ENCODE measurements at places on chromosomes 7 and 10.
A peak's percentile ranks its signal among the peaks of the same experiment; 100 is the strongest.

DNA sequence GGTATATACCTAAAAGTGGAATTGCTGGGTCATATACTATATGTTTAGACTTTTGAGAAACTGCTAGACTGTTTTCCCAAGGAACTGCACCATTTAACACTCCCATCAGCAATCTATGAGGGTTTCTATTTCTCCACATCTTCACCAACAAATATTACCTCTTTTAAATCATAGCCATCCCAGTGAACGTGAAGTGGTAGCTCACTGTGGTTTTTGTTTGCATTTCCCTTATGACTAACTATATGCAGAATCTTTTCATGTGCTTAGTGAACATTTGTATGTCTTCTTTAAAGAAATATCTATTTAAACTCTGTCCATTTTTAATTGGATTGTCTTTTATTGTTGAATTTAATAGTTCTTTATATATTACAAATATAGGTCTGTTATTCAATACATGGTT lies 115.8 kb upstream of the SEC61G start:
- DNase-seq: no peak

- no peak for DNase-seq
These were observed 293.6 kb downstream of the SUGCT start for GRCh38 chr7:40428421-40428820.

- peak; percentile 53 for DNase-seq
These were observed 254.6 kb downstream of the PTEN start for GRCh38 chr10:88117869-88118632.

DNA sequence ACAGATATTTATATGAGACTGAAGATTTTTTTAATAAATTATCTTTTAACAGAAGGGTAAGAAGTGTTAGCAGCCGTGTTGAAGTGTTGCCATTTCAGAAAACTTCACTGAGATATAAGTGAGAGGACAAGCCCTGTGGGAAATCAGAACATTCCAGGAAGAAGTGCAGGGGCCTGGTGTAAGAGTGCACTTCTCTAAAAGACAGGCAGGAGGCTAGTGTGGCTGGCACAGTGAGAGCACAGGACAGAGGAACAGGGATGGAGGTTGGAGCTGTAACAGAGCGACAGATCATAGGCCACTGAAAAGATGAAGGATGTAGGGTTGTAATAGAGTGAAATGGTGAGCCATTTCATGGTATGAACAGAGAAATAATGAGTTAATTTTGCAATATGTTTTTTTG lies 608.9 kb downstream of the SORCS1 start:
- DNase-seq: peak; percentile 39

DNA sequence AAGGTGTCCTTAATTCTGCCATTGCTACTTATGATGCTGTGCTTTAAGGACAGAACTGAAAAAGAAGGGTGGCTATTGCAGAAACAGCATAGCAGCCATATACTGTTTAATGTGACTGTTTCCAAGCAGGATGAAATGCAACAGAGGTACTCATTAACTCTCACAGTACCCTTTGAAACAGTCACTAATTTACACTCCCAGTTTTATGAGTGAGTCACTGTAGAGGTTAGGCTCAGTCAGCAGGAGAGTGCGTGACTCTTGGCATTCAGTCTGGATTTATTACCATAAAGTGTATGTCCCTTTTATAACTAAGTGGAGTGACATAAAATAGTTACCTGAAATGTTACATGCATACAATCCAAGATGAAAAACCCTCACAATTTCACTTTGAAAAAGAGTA lies 27.7 kb downstream of the ALDH18A1 start:
- no peak for DNase-seq

DNA sequence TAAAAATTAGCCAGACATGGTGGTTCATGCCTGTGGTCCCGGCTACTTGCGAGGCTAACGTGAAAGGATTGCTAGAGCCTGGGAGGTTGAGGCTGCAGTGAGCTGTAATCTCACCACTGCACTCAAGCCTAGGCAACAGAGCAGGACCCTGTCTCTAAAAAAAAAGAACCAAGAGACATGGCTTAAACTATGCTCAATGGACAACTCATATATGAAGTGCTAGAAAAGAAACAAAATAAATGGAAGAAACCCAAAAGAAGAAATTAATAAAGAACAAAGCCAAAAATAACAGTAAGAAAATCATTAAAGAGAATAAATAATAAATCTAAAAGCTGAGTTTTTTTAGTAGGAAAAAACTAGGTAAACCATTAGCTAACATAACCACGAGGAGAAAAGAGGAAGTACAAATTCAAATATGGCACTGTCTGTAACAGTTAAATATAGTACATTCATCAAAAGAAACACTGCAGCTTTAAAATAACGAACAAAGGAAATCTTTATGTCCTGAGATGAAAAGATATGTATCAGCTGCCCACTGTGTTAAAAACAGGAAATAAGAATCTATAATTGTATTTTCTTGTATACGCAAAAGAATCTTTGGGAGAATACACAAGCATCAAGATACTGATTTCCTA lies 48.7 kb downstream of the UPF2 start:
- no peak for DNase-seq

GRCh38 chr10:1402016-1402770 lies 335.1 kb downstream of the ADARB2 start:
- no peak for DNase-seq

DNA sequence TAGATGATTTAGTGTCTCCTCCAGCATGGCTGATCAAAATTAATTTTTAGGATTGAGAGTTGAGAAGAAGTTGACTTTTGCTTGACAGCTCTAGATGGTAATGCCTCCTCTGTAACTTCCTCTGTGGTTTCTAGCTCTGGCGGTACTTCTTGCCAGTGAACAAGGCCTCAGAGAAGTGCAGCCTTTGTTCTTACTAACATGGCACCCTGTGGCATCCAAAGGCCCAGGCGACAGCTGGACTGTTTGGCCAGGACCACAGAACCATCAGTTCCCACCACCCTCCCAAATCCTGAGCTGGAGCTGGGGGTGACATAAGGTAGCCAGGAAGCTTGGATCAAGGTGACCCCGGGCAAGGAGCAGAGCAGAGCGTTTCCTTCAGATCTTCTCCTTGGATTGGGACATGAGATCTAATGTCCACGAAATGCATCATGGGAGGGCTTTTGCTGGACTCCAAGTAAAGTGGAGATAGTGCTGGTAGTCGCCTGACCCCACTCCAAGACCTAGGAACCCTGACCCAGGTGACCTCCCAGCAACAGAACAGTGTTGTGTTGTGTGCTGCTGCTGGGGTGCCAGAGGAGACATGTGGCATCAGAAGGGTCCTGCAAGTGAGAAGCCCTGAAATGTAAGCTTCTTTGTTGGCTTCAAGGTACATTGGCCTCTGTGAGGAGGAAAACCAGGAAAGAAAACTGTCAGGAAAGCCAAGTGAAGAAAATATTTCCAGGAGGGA lies 41.8 kb downstream of the APBB1IP start:
- no peak for DNase-seq

GRCh38 chr7:157481389-157481788 lies 144.6 kb downstream of the DNAJB6 start:
- no peak for DNase-seq

DNA sequence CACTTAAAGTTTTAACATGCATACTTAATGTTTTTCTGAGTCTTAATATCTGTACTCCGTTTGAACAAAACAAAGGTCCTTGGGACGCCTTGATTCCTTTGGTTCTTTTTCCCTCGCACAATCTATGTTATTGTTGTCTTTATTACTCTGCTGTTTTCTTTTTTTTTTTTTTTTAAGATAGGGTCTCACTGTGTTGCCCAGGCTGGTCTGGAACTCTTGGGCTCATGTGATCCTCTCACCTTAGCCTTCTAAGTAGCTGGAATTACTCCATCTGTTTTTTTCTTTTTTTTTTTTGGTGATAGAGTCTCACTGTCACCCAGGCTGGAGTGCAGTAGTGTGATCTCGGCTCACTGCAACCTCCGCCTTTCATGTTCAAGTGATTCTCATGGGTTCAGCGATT lies 13.2 kb downstream of the MLLT10 start:
- no peak for DNase-seq

GRCh38 chr7:14635955-14636354 lies 266.6 kb downstream of the DGKB start:
- no peak for DNase-seq

DNA sequence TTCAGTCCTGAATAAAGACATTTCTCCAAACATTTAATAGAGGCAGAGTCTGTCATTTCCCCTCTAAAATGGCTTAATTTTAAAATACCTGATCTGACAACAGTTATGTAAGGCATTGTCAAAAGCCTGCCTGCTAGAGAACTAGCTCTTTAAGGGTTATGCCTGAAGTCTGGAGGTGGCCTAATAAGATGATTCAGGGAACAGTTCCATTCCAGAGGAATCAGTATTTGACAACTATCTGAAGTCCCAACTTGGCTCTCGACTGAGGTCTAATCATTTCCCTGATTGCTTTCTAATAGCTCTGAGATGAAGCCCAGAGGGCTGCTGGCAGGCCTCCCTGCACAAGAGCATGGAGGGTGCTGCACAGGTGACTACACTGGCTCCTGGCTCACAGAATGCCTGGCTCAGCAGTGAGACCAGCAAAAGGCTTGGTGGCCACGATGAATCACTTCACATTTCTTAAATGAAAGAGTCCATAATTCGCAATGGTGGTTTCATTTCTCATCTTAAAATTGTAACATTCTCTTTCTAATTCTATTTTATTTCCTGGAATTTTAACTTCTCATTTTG lies 509.6 kb upstream of the POM121L12 start:
- DNase-seq: no peak

GRCh38 chr10:131790021-131790420 lies 110.8 kb upstream of the PPP2R2D start:
- DNase-seq: no peak

GRCh38 chr10:9262770-9263169 lies 1208.3 kb downstream of the GATA3 start:
- DNase-seq: no peak

DNA sequence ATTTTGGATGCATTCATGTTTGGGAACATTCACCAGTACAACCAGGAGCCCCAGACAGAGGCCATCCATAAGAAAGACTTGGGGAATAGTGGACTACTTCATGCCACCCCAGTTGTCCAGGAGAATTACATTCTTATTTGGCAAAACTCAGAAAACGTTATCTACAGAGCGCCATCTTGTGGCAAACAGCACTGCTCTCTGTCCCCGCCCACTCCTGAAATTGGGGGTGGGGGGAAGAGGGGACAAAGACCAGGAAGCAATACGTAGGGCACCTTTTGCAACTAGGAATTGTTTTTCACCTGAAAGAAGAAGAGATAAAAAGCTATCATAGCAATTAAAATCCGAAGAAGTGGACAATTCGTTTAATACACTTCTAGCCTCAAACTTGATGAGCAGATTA lies 134.6 kb upstream of the MGMT start:
- DNase-seq: peak; percentile 90

DNA sequence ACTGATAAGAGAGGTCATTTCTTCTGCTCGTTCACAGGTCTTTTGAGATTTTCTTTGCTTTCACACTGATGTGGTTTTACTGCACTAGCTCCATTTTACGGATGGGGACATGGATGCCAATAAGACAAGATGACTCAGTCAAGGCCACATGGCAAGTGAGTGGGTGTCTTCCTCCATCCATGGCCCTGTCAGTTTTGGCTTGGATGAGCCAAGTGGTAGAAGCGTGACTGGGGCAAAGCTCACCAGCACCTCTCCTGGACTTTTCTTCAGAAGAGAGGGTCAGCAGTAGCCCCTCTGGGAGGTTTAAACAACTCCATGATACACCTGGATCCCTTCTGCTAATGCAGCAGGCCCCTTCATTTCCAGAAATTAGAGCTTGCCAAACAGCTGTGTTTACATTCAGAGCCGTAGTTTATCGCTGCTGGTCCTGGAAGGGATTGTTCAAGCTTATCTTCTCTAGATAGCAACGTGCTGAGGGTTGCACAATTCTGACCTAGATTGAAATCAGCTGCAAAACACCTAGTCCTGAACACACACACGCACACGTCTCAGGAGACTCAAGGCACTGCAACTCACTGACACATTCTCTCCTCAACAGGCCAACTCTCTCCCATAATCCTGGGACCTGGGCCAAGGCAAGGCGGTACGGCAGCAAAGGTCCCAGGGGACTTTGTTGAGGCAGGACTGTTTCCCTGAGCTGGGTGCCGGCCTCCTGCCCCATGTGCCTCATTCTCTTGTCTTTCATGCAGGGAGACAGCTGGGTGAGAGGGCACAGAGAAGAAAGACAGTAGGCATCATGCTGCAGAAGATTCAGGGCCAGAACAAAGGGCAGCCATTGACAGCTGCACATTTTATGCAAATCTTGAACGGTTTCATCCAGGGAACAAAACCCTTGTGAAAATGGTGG lies 14.2 kb upstream of the PDCD4 start:
- DNase-seq: no peak

- no peak for DNase-seq
These were observed 515 bp upstream of the SLC4A2 start for GRCh38 chr7:151058781-151059366.

GRCh38 chr10:70582793-70583668 lies 19.5 kb downstream of the PRF1 start:
- no peak for DNase-seq

GRCh38 chr7:92753614-92754013 lies 82.8 kb downstream of the CDK6 start:
- DNase-seq: no peak

GRCh38 chr10:86958116-86958900 lies at the start of gene SNCG:
Gene SNCG, plus strand, starts transcription at chr10:86958599. Its CDS starts 99 bp downstream, at chr10:86958698.
- no peak for DNase-seq

- no peak for DNase-seq
These were observed 77.8 kb downstream of the PAX2 start for GRCh38 chr10:100823194-100823593.

DNA sequence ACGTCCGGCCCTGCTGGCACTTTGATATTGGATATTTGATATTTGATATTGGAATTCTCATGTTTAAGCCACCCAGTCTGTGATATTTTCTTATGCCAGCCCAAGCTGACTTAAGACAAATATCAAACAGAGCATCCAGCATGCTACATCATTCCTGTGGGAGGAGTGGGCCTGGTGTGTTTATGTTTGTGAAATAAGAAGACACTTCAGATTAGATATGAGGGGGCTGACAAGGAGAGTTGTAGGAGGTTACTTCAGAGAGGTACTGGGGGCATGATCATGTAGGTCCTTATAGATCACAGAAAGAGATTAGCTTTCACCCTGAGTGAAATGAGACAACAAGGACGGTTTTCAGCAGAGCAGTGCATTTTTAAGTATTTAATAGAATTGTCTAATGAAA lies 382.9 kb downstream of the SEMA3D start:
- no peak for DNase-seq
